ENCODE measurements at places on chromosomes 7 and 10. TPM values are rescaled to one million over a fixed set of nuclear protein-coding genes. Genes with fewer than 3 reads are reported as not detected.

The DRGX gene
- not detected for total RNA-seq

The ASZ1 gene
- not detected for total RNA-seq

The TAS2R4 gene
- 0.54 TPM for total RNA-seq

The SNX8 gene
- total RNA-seq: 31.7 TPM

The FAM13C gene
- total RNA-seq: not detected

The CYP26C1 gene
- not detected for total RNA-seq

The FAM25A gene
- total RNA-seq: not detected

The CFAP46 gene
- total RNA-seq: 0.34 TPM

The GALNT17 gene
- not detected for total RNA-seq

The FAM241B gene
- 12.5 TPM for total RNA-seq

The ATOH7 gene
- not detected for total RNA-seq

The NPSR1 gene
- total RNA-seq: not detected

The HPSE2 gene
- not detected for total RNA-seq

The OPN4 gene
- total RNA-seq: not detected

The TDRD1 gene
- total RNA-seq: 0.16 TPM

The TMEM229A gene
- not detected for total RNA-seq

The TFR2 gene
- 11.9 TPM for total RNA-seq

The WNT8B gene
- 0.38 TPM for total RNA-seq

The OR9A2 gene
- total RNA-seq: not detected

The PLAC9 gene
- total RNA-seq: not detected

The GARIN1A gene
- total RNA-seq: not detected

The OSBPL3 gene
- total RNA-seq: 45.7 TPM

The ACTL6B gene
- total RNA-seq: not detected

The AGBL3 gene
- total RNA-seq: 2.7 TPM

The BPGM gene
- 12.4 TPM for total RNA-seq

The TMEM225B gene
- 0.92 TPM for total RNA-seq

The CD36 gene
- total RNA-seq: not detected

The AGMO gene
- total RNA-seq: not detected

The PRLHR gene
- not detected for total RNA-seq

The ZNF398 gene
- 8.7 TPM for total RNA-seq

The ERVW-1 gene
- not detected for total RNA-seq

The CLDN12 gene
- total RNA-seq: 3.9 TPM

The TSPAN12 gene
- total RNA-seq: not detected

The PAX4 gene
- not detected for total RNA-seq

The THSD7A gene
- total RNA-seq: not detected

The LIPM gene
- not detected for total RNA-seq

The TCAF2 gene
- total RNA-seq: 36.4 TPM

The CYP2E1 gene
- total RNA-seq: 0.87 TPM

The CADPS2 gene
- total RNA-seq: not detected

The HOXA3 gene
- total RNA-seq: not detected

The PTPN20 gene
- 0.11 TPM for total RNA-seq

The IFIT1B gene
- total RNA-seq: not detected

The PON3 gene
- total RNA-seq: not detected

The NEUROD6 gene
- not detected for total RNA-seq

The LFNG gene
- 50.6 TPM for total RNA-seq

The CCL26 gene
- not detected for total RNA-seq

The ZNF282 gene
- total RNA-seq: 29.7 TPM

The PRKCQ gene
- total RNA-seq: 47.1 TPM

The PPP1R3A gene
- total RNA-seq: not detected

The SRRM3 gene
- not detected for total RNA-seq

The MBL2 gene
- not detected for total RNA-seq

The NPTX2 gene
- not detected for total RNA-seq

The HMX3 gene
- total RNA-seq: 0.45 TPM

The CHST3 gene
- 0.20 TPM for total RNA-seq

The CCDC136 gene
- 7.6 TPM for total RNA-seq
